ENCODE measurements at places on chromosomes 2 and 18. TPM values are rescaled to one million over a fixed set of nuclear protein-coding genes. Genes with fewer than 3 reads are reported as not detected.

The IL18R1 gene
- 1.1 TPM for polyA plus RNA-seq

DNA sequence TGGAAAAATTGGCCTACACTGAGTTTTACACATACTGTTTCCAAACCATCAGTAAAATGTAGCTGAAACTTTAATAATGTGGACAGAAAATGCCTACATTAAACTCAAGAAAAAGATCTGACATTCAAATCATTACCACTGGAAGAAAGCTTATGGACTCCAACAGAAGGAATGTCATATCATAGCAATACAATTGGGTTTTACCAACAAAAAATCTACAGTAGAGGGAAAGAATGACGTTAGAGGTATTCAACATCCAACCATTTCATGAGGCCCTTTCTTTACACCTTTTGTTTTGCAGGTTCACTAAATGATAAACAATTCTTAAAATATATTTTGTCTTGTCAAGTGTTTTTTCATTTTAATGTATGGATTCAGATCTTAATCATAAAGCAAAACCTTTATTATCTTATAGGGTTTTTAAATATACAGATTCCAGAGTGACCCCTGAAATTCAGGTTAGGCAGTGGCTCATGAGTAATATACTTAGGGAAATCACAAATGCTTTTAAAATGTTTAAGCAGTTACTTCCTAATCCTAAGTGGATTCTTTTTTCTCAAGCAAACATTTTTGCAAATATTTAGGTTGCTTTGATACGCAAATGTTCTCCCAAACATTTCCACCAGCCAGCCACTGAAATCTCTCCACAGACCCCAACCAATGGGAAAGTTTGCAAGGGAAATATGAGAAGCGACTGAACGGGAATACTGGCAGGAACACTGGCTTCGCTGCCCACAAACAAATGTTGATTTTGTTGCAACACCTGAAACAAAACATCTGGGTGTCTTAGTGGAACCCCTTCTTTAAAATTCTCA, 168.7 kb downstream of the TCF4 start:
- no peak overlapping the region for H3K27ac ChIP-seq
- no peaks in the 10 kb centered on the region for H3K27me3 ChIP-seq
- H3K4me3 ChIP-seq, result no peak overlapping the region
- H3K4me1 ChIP-seq, result peaks cover 38% of the 10 kb centered on the region
- no peaks in the 10 kb centered on the region for H3K36me3 ChIP-seq
- DNase-seq, result no peak

GRCh38 chr2:109009920-109010610, 21.0 kb upstream of the EDAR start:
- no peak for DNase-seq
- H3K27ac ChIP-seq, result no peak overlapping the region
- no peaks in the 10 kb centered on the region for H3K4me1 ChIP-seq
- H3K36me3 ChIP-seq, result no peaks in the 10 kb centered on the region
- no peaks in the 10 kb centered on the region for H3K27me3 ChIP-seq

DNA sequence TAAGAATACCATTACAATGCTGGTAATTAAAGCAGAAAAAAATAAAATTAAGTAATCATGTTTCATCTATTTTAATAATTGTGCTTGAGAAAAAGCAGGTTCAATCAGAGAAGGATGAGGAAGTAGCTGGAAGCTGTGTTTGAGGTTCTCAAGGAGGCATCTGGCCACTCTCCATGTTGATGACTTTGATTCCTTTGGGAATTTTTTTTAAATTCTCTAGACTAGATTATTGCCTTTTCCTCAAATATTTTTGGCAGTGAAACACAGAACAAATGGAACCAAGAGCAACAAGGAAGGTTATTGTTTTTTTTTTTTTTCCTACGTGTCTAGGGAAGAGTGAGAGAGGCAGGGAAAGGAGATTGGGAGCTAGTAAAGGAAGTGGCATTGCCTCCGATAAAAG, 99.9 kb upstream of the NRP2 start:
- DNase-seq, result no peak
- no peaks in the 10 kb centered on the region for H3K36me3 ChIP-seq
- H3K27ac ChIP-seq, result no peak overlapping the region
- H3K4me1 ChIP-seq, result no peaks in the 10 kb centered on the region
- no peak overlapping the region for H3K4me3 ChIP-seq

GRCh38 chr2:239263231-239263630, 137.6 kb downstream of the HDAC4 start:
- peaks cover 42% of the 10 kb centered on the region for H3K27me3 ChIP-seq
- peaks cover 3% of the 10 kb centered on the region for H3K36me3 ChIP-seq
- DNase-seq, result no peak
- H3K27ac ChIP-seq, result no peak overlapping the region

- H3K4me1 ChIP-seq, result no peaks in the 10 kb centered on the region
- no peak overlapping the region for H3K4me3 ChIP-seq
Measured at GRCh38 chr18:25042641-25043051, 309.3 kb downstream of the ZNF521 start.

GRCh38 chr18:62336618-62337017, 11.5 kb downstream of the TNFRSF11A start:
- H3K4me1 ChIP-seq, result peaks cover 1% of the 10 kb centered on the region
- no peaks in the 10 kb centered on the region for H3K36me3 ChIP-seq
- H3K27ac ChIP-seq, result no peak overlapping the region
- DNase-seq, result no peak
- H3K4me3 ChIP-seq, result no peak overlapping the region
- no peaks in the 10 kb centered on the region for H3K27me3 ChIP-seq

- H3K4me3 ChIP-seq, result no peak overlapping the region
- no peaks in the 10 kb centered on the region for H3K36me3 ChIP-seq
- no peak overlapping the region for H3K27ac ChIP-seq
- no peaks in the 10 kb centered on the region for H3K4me1 ChIP-seq
- no peak for DNase-seq
- no peaks in the 10 kb centered on the region for H3K27me3 ChIP-seq
Measured at GRCh38 chr2:109375131-109375561, 238.6 kb downstream of the SEPTIN10 start.

DNA sequence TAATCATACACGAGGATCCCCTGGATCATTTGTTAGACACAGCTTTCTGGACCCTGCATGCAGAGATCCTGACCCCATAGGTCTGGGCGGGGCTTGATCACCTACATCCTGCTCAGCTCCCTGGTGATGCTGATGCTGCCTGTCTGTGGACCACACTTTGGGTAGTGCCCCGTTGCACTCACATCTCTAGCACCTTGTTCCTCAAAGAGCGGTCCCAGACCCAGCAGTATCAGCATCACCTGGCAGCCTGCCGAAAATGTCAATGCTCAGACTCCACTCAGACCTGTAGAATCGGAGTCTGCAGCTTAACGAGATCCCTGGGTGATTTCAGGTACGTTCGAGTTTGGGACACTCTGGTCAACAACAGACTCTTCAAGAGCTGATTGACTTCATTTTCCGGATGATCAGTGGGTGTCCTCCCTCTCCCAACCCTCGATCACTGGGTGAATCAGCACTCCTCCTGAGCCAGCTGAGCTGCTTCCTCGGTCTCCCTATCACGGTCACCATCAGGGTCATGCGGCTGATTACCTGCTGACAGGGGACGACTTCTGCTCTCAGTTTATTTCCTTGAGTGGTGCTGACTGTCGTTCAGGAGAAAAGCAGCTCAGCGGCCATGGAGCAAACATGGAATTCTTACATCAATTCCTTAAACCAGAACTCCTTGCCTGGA, 150.6 kb upstream of the RAB12 start:
- H3K4me3 ChIP-seq, result no peak overlapping the region
- no peak for DNase-seq
- no peaks in the 10 kb centered on the region for H3K27me3 ChIP-seq
- H3K4me1 ChIP-seq, result no peaks in the 10 kb centered on the region
- no peaks in the 10 kb centered on the region for H3K36me3 ChIP-seq

- no peaks in the 10 kb centered on the region for H3K4me1 ChIP-seq
- H3K4me3 ChIP-seq, result no peak overlapping the region
- H3K27me3 ChIP-seq, result no peaks in the 10 kb centered on the region
- no peaks in the 10 kb centered on the region for H3K36me3 ChIP-seq
- H3K27ac ChIP-seq, result no peak overlapping the region
Measured at GRCh38 chr2:126413079-126413478, 242.9 kb upstream of the GYPC start.
